Activated naive CD8-positive, alpha-beta T cell treated with anti-CD3 and anti-CD28 coated beads for 36 hours (primary cell): ENCODE measurements at places on chromosomes 2 and 18. TPM values are rescaled to one million over a fixed set of nuclear protein-coding genes. Genes with fewer than 3 reads are reported as not detected.
A peak's percentile ranks its signal among the peaks of the same experiment; 100 is the strongest.

The FEV gene
- total RNA-seq: not detected

DNA sequence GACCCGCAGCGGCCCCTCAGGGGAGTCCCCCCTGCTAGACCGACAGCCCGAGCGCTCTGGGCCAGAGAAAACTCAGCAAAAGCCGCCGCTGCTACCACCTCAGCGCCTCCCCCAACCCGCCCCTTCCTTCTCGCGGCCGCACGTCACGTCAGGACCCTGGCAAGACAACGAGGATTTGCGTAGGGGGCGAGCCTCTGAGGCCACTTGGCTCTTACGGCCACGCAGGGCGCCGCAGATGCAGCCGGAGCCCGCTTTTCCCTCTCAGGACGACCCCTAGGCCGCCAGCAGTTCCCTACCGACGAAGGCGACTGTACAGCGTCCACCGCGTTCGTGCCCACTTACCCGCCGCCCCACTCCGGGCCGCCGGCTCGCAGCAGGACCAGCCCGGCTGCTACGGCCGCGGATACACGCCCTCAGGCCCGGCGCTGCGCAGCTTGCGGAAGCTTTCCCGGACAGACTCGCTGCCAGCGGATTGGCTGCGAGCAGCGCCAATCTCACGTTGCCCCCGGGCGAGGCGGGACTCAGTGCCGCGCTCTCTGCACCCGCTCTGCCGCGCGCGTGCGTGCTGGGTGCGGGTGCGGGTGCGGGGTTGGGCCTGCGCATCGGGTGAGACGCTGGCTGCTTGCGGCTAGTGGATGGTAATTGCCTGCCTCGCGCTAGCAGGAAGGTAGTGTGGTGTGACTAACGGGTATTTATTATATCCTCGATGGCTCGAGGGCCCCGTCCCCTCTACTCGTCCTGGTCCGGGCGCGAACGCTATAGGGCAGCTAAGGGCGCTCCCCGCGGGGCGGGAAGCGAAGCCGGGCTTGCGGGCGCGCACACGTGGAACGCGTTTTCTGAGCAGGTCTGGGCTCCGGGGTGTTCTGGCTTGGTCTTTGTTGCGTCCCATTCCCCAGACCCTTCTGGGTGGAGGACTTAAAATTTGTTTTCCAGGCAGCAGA lies at the start of the genes ORMDL1 and PMS1:
Gene ORMDL1, minus strand, starts transcription at position 413 of the 941 bp plus-strand sequence. CDS start 1,744 bp downstream, outside the sequence.
Gene PMS1, plus strand, starts transcription at position 524 of the 941 bp plus-strand sequence. CDS start 7,360 bp downstream, outside the sequence.
- peak; percentile 97 for DNase-seq

The IL1R2 gene
- 0.21 TPM for total RNA-seq

The ERICH2 gene
- total RNA-seq: not detected

GRCh38 chr2:41763141-41763540 lies 284.7 kb upstream of the PKDCC start:
- DNase-seq: no peak

GRCh38 chr2:238670111-238670585 lies 177.7 kb upstream of the TWIST2 start:
- DNase-seq: peak; percentile 29

DNA sequence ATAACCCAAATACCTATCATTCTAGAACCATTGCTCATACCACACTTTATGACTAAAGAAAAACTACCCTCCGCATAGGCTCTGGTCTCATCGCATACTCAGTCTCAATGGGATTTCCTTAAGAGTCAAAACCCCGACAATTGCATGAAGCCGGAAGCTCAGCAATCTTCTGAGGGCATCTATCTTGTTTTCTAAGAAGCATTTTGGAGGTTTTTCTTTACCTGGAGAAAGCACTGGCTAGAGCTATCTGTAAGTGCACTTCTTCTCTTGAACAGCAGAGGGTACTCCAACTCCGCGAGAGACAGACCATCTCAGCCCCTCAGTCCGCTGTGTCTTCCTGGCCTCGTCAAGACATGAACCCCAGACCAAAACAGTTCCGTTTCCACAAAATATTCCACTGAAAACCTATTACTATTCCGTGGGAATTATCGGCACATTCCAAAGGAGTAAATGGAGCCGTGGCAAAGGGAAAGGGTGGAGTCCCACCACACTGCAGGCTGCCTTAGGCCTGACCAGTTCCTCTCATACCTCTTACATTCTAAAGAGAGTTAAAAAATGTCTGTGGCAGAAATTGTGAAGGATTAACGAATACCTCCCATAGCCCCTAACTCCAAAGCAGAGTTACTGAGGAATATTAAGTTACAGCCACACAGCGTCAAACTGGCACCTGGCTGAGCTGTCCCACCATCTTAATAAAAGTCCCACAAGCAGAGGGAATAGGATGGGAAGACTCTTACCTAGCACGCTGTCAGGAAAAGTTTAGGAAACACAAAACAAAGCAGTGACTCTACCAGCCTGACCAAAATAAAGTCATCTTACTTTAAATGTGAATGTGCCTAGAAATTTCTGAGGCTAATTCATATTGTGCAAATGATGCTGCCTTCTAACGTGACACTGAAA lies 325.6 kb upstream of the VRK2 start:
- DNase-seq: peak; percentile 36
